Stimulated activated CD4-positive, alpha-beta T cell treated with anti-CD3 and anti-CD28 coated beads, Interleukin-4, amount 100 ng/mL, for 4 hours (primary cell): ENCODE measurements at places on chromosomes 4 and X.

- DNase-seq = no peak
Measured at GRCh38 chrX:54067766-54068165, 23.5 kb upstream of the PHF8 start.

- no peak for DNase-seq
Measured at GRCh38 chr4:107404591-107405300, 315.3 kb downstream of the PAPSS1 start.

DNA sequence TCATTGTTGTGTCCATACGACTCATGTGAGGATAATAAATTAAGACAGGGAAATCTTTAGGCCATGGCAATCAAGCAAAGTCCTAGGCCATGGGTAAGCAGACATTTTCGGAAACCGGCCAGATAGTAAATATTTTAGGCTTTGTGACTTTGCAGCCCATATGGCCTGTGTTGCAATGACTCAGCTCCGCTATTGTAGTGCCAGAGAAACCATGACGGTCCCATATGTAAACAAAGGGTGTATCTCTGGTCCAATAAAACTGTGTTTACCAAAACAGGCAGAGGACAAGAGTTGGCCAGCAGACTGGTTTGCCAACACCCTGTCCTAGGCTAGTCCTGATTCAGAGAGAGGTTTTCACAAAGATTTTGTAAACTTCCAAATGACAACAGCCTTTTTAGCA is 5.0 kb downstream of the FAM114A1 start:
- no peak for DNase-seq

DNA sequence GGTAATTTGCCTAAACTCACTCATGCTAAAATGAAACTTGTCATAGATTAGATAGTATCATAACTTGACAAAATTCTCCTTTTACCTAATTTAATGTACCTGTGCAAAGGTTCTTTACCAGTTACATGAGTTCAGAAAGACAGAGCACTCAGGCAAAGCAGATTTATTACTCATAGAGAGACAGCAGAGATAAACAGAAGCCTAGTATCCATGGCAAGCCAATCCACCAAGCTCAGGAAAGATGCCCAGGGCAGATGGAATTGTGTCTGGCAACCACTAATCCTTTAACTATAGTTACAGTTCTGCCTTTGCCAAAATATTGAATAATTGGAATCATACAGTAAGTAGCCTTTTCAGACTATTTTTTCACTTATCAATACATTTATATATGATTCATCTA is 826.2 kb downstream of the TECRL start:
- DNase-seq = no peak

DNA sequence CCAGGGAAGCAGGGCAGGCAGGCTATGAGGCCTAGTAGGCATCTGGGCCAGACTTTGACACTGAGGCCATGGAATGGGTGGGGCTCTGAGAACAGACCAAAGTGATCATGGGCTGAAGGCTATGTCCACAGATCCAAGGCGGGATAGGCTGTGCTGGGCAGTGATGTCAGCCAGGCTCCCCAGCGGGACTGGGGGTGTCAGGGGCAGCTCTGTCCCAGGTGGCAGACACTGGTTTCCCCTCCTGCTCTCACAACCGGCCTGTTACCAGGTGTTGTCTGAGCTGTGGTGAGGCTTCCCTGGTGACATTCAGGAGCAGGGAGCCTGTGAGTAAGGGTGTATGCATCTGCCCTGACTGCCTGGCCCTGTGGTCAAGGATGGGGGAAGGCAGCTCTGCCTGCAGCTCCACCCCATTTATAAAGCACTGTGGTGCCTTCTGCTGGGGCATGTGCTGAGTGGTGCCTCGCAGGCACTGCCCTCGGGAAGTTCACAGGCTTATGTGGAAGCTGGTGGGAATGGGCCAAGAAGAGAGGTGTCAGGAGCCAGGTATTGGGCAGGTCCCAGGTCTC is 2.9 kb downstream of the IL9R start:
- no peak for DNase-seq

DNA sequence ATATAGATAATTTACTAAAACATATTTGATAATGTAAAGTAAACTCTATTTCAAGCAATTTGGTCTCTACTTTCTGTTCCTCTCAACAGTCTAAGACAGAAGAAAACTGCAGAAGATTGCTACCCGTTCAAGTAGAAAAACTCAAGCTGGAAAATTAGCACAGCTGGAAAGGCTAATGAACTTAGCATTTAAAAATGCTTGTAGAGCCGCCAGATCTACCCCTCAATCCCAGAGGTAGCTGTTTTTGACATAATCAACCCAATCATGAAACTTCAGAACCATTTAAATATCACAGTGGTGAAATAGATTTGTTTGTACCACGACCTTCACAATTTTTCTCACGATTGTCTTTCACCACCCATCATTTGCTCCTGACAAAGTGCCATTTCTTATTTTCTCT is 479.5 kb downstream of the SPRY1 start:
- DNase-seq = no peak

GRCh38 chr4:72974694-72975487 is 94.6 kb downstream of the COX18 start:
- DNase-seq = no peak

DNA sequence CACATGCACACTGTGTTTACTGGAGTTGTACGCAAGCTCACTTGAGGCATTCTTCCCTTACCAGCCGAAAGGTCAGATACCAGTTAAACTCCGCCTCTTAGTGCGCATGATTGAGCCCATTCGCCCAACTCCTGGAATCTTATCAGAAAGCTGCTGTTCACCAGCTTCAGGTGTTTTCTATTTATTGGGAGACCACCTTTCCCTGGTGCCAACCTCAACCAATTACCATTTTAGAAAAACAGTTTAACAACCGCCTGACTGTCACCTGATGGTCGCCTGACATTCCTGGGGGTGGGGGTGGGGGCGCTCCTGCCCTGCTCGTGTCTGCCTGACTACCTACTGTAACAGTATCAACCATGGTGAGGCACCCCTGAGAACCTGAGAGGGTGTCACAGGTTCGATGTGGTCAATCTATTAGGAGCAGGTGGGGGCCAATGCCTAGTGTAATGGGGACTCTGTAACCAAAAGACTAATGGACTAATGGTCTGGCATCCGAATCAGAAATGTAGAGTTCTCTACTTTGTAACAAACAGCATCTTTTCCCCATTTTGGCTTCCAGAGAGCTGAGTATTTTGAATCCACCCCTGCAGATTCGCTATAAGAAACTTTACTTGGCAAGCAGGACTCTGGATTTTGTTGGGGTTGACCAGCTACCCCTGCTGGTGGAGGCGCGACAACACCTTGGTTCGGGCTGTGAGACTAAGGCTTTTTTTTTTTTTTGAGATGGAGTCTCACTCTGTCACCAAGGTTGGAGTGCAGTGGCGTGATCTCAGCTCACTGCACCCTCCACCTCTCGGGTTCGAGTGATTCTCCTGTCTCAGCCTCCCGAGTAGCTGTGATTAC is 58.2 kb upstream of the ZNF157 start:
- DNase-seq = peak; percentile 28

- DNase-seq = no peak
Measured at GRCh38 chr4:686413-687040, 2.4 kb downstream of the SLC49A3 start.

DNA sequence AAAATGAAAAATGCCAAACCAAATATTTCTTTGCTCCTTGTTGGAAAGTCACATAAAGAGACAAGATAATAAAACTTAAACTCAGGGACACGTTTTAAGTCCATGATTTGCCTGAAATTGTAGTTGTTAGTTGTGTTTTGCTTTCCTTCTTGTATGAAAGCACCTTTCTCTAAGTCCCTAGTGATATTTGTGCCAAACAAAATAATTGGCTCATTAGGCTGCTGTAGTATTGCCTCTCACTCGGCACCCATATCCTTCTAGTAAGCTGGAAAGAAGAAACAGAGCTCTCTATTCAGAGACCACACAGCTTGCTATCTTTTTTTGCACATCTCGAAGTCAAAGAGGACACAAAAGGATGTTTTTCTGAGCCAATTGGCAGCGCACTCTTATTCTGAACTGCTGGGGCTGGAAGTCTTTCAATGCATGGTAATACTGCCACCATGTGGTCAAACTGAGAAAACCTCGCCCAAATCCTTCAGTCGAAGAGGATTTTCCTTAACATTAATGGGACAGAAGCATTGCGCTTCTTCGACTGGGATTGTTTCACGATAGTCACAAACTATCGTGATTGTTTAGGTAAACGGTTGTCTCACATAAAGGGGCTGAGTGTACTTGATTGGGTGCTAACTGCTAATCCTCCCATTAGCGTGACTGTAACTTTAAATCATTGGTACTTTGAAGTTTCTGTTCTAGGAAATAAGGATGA is 571.9 kb upstream of the LCORL start:
- DNase-seq = peak; percentile 3

DNA sequence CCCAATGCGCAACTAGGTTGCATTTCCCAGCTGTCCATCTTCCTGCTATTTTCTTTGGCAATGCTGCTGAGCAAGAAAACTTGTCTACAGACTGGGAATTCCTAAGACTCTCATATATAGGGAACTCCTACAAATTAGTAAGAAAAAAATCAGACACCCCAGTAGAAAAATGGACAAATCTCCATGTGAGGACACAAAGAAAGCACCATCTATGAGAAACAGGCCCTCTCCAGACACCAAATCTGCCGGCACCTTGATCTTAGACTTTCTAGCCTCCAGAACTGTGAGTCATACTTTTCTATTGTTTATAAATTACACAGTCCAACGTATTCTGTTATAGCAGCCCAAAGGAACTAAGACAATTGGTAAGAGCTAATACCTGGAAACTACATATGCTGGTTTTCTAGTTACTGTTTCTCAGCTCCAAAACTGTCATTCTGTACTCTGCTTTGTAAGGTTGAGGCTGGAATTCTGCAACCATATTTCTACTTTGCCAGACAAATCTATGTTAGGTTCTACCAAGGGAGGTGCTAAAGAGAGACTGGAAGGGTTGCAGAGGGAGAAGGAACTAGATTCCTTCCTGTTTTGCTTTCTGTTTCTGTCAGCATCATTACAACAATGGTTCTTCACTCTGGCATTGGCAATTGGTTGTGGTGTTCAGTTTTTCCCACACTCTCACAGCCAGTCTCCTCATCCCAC is 35.7 kb upstream of the FAM241A start:
- DNase-seq = no peak

DNA sequence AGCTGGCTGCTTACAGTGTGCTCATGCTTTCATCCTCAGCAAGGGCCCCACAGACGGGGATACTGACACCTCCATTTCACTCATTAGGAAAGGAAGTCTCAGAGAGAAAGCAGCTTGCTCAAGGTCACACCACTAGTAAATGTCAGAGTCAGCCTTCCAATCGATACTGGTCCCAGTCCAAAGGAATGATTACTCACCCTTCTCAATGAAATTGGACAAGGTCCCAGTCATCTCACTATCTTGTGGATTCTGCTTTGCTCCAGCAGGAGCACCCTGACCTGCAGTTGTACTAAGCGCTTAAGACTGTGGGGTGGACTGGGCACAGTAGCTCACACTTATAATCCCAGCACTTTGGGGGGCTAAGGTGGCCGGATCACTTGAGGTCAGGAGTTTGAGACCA is 132.2 kb upstream of the SLC34A2 start:
- no peak for DNase-seq

- no peak for DNase-seq
Measured at GRCh38 chr4:85808104-85808503, 333.2 kb downstream of the ARHGAP24 start.

GRCh38 chr4:47074816-47075215 is 43.4 kb downstream of the GABRB1 start:
- DNase-seq = no peak

- DNase-seq = no peak
Measured at GRCh38 chr4:181853881-181854511, 389.2 kb upstream of the TENM3 start.

- DNase-seq = no peak
Measured at GRCh38 chr4:6928081-6928480, 18.5 kb downstream of the TBC1D14 start.

GRCh38 chr4:99808260-99808857 is 8.3 kb upstream of the DAPP1 start:
- DNase-seq = peak; percentile 70

DNA sequence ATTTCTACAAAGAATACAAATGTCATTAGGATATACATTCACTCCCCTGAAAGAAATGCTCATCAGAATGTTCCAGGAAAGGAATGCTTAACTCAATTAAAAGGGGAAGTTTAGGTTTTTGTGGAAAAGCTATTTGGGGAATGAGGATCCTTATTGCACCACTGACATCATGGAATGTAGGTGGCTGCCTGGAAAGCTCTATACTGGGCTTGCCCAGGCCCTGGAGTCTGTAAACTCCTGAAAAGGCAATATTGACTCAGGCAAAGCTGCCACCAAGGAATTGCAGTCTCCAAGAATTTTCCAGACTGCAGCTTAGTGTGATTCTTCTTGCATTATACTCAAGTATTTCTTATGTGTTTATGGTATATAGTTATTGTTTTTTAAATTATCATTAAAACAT is 15.7 kb downstream of the DAPP1 start:
- no peak for DNase-seq

DNA sequence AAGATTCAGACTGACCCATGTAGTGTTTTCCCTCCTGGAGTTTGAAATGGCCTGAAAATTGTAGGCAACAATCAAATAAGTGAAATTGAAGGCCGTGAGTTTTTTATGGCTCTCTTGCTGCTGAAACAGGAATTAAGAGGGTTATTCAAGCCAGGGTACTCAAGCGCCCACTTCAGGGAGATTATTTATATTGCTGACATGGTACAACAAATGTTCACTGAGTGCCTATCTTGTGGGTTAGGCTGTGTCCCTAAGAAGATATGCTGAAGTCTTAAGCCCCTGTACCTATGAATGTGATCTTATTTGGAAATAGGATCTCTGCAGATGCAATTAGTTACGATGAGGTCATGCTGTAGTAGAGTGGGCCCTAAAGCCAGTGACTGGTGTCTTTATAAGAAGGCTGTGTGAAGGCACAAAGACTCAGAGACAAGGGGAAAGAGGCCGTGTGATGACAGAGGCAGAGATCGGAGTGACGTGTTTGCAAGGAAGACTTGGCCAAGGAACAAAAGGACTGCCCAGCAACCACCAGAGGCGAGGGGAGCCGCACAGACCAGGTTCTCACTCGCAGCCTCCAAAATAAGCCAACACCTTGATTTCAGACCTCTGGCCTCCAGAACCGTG is 72.9 kb downstream of the MED28 start:
- DNase-seq = no peak

GRCh38 chr4:8365951-8366350 is 74.6 kb downstream of the ACOX3 start:
- no peak for DNase-seq

- DNase-seq = no peak
Measured at GRCh38 chr4:89486042-89486441, 178.4 kb upstream of the GPRIN3 start.

GRCh38 chr4:148850257-148850995 is 408.2 kb upstream of the NR3C2 start:
- DNase-seq = no peak

GRCh38 chr4:26120098-26120825 is 200.6 kb upstream of the RBPJ start:
- DNase-seq = no peak

DNA sequence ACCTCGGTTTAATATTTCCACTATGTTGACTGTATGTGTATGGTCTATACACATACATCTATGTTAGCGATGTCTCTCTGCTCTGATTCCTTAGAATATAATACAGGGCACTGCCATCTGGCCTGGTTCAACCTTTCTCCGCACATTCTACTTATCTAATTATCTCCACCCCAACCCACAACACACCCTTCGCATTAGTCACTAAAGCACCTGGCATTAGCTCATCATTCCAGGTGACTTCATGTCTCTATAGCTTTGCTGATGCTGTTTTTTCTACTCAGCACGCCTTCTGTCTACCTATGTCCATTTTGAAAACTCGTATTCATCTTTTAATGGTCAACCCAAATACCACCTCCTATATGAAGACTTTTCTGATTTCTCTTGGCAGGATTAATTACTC is 425.2 kb upstream of the RASGEF1B start:
- no peak for DNase-seq

GRCh38 chr4:188534917-188535316 is 395.7 kb downstream of the TRIML1 start:
- DNase-seq = no peak
